ENCODE measurements at places on chromosomes 4 and X.

DNA sequence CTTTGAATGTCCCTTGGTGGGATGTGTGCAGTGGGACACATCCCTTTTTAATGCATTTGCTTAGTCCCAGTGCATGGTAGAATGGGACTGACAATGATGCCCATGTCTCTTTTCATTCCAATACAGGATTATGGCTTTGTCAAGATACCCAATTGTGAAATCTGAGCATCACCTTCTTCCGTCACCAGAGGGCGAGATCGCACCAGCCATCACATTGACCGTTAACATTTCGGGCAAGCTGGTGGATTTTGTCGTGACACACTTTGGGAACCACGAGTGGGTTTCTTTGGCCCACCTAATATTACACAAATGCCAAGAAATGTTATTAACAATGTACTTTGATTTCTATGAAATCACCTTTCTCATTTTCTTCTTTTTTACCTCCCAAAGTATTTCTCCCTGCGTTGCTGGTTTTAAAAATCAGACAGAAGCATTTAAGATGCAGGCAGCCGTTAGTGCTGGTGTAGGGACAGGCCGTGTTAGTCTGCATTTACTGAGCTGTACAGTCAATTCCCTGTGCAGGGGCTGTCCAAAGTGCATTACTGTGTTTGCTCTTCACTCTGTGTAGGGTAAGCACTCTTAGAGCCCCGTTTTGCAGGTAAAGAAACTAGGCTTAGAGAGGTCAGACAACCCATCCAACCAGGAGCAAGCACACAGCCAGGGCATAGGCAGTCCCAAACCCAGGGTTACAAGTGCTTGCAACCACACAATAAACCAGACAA, 46.5 kb downstream of the CWH43 start:
- no peak for DNase-seq

DNA sequence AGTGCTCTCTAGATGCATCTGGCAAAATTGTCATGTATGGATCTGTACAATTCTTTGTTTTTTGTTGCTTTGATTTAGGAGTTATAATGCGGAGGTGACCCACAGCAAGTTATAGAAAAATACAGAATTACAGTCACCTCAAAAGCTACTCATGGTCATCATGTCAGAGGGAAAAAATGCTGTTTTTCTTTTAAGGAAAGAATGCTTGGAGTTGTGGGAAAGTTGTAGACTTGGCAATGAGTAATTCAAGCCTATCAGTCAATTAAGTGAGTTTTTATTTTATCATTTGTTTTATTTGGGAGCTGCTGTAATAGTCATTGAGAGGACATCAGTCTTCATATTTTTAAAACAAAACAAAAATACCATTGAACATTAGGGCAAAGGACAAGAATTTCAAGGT, 16.4 kb downstream of the FHL1 start:
- DNase-seq: no peak

- DNase-seq: no peak
These were observed 32.2 kb upstream of the MSL3 start for GRCh38 chrX:11725631-11726442.

DNA sequence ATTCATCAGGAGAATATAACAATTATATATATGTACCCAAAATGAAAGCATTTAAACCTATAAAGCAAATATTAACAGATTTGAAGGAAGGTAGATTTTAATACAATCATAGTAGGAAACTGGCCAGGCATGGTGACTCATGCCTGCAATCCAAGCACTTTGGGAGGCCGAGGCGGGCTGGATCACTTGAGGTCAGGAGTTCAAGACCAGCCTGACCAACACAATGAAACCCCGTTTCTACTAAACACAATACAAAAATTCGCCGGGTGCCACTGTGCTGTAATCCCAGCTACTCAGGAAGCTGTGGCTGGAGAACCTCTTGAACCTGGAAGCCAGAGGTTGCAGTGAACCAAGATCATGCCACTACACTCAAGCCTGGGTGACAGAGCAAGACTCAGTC, 118.3 kb downstream of the KCNIP4 start:
- DNase-seq: no peak

Data from thoracic aorta (tissue), 2 donors.